ENCODE measurements at places on chromosomes 5 and 9.

DNA sequence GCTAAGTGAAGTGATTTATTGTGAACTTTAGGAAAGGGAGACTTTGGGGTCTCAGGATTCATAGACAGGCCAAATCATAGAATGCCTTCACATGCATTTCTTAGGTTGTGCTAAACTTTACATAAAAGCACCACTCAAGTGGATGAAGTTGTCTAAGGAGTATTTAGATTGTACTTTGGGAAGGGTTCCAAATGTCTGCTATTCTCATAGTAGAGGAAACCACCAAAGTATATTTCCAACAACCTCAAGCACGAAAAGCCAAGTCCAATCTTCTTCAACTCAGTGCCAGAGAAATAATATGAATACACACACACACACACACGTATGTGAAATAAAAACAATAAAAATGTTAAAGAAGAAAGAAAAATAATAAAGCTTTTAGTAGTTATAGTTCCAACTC, 41.8 kb downstream of the ENC1 start:
- DNase-seq = no peak

DNA sequence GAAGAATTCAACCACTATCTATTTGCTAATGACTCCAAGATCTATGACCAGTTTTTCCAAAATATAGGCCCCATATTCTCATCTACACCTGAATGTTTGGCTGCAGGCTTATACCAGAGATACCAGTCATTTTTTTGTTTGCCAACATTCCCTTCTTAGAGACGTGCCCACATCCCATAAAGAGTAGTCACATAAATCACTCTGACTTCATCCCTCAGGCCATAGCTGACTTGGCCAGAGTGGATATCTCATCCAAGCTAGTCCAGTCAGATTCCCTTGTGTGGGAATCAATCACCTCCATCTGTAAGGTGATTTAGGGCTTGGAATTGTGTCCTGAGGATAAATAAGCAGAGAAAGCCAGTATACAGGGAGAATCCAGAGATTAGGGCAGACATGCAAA, 124.3 kb upstream of the SLC24A2 start:
- no peak for DNase-seq

GRCh38 chr9:118100529-118101419, 396.6 kb downstream of the TLR4 start:
- DNase-seq = no peak

- no peak for DNase-seq
These were observed 72.1 kb downstream of the COL27A1 start for GRCh38 chr9:114227288-114228015.

GRCh38 chr9:22065431-22066200, 56.5 kb upstream of the CDKN2B start:
- peak; percentile 44 for DNase-seq

Data from CD4-positive, alpha-beta T cell treated with Interleukin-4 for 1 hour (primary cell).